ENCODE measurements at places on chromosomes 2 and 18. TPM values are rescaled to one million over a fixed set of nuclear protein-coding genes. Genes with fewer than 3 reads are reported as not detected.

DSEL gene
- total RNA-seq: 0.06 TPM

IL1F10 gene
- total RNA-seq: not detected

PRKAG3 gene
- total RNA-seq: not detected

CDH19 gene
- total RNA-seq: not detected

ALLC gene
- 0.11 TPM for total RNA-seq

TSPYL6 gene
- total RNA-seq: not detected

All from HepG2 (cell line).